Stimulated activated CD4-positive, alpha-beta T cell treated with anti-CD3 and anti-CD28 coated beads, TNF-alpha, amount 100 ng/mL, for 48 hours (primary cell): ENCODE measurements at places on chromosomes 4 and X.

- DNase-seq = no peak
Measured at GRCh38 chr4:98248934-98249333, 12.2 kb upstream of the RAP1GDS1 start.

DNA sequence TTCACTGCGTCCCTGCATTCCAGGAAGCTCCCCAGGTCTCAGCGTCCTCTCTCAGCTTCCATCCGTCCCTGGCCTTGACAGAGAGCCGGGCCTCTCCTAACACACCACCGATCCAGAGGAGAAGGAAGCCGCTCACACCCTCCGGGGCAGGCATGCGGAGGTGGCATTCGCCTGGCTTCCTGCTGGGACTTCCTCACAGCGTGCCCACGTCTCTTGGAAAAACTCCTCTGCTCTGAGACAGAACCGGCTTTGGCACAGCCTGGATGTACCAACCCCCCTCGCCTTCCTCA lies 3.2 kb downstream of the CTAG2 start:
- DNase-seq = no peak

DNA sequence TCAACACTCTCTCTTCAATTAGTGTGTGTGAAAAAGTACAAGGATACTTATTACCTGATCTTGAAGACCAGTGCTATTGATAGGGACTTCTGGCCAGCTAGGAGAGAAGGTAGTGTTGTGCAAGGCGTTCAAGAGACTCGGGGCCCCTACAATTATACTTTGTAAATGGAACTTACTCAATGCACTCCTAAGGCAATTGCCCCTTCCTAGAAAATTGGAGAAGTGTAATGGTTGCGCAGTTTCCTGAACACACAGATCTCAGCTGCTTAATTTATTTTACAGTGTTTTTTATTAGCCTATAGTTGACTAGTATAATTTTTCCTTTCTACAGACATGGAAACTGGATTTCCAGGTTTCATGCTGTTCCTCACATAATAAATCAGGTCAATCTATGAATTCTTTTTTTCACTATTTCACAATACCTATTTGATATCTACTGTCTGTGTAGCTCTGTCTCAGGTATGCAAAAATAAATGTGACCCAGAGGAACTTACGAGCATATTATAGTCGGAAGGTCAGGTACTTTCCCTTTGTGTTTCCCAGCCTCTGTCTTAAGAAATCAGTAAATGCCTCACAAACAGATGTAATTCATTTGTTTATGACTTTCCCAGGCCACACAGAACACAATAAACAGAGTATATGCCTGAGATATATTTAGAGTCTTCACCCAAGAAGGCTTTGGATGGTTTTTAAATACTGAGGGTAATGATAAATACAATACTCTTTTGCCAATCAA lies 89.1 kb upstream of the TET2 start:
- DNase-seq = no peak

GRCh38 chrX:48714573-48714972 lies 18.0 kb downstream of the SUV39H1 start:
- no peak for DNase-seq

DNA sequence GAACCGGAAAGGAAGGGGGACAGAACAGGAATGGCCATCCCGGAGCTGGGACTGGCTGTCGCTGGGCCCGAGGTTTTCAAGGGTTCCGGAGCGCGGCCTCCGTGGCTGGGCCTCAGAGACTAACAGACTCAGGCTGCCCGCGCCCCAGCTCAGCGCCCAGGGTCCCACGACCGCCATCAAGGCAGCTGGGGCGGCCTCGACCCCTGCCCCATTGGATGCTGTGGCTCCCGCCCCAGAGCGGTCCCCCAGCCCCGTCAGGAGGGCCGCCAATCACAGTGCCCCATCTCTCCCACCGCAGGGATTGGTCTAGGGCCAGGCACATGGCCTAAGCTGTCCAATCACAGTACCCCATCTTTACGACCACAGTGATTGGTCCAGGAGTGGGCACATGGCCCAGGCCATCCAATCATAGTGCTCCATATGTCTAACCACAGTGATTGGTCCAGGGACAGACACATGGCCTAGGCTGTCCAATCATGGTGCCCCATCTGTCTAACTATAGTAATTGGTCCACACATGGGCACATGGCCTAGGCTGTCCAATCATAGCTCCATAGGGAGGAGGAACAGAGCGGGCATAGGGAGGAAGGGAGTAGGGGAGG lies 105.3 kb upstream of the NKX1-1 start:
- DNase-seq = peak; percentile 18

- DNase-seq = no peak
Measured at GRCh38 chr4:121582296-121582695, 114.5 kb downstream of the ANXA5 start.

DNA sequence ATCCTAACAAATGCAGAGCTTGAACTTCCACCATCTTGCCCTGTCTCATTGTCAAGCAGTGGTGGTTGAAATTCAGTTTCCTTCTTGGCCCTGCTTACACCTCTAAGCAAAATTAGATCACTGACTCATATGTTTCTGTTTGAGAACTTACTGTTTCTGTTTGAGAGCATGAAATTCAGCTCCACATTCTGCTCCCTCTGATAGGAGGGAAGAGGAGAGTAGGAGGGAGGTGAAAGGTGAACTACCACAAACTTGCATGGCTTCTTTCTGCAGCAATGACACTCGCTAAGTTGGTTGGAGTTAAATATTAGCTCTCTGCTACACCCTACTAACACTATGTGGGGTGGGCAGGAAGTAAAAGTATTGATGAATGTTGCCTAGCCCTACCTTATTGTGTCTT lies 117.8 kb upstream of the EDA2R start:
- no peak for DNase-seq

DNA sequence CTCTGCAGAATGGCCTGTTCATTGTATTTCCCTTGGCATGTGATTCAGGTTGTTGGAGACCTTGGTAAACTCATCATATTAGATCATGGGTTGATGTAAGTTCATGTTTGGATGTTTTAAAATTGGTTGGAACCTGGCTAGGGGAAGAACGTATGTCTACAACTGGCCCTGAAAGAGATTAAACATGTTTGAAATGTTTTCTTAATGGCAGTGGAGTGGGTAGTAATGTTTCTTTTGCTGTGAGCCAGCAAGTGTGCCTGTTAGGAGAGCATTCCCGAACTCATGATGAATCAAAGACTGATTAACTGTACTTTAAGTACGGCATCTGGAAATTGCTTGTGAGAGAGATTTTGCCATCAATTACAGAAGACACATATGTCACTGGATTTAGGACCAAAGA lies 44.5 kb upstream of the SLC4A4 start:
- DNase-seq = no peak

DNA sequence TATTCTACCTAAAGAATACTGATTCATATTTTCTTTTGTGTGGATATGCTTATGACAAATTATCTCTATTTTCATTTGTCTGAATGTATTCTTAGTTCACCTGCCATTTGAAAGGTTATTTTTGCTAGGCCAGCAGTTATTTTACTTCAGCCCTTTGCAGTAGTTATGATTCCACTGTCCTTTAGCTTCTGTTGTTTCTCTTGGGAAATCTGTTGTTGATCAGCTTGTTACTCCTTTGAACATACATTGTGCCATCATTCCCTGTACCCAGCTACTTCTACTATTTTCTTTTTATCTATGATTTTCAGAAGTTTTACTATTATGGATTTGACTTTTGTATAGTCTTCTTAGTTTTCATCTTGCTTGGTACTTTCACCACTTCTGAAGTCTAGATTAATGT lies 37.2 kb downstream of the RBM46 start:
- DNase-seq = no peak

- DNase-seq = no peak
Measured at GRCh38 chrX:111881715-111882114, 5.7 kb downstream of the TRPC5OS start.

GRCh38 chr4:138037696-138038095 lies 204.5 kb downstream of the SLC7A11 start:
- DNase-seq = no peak

DNA sequence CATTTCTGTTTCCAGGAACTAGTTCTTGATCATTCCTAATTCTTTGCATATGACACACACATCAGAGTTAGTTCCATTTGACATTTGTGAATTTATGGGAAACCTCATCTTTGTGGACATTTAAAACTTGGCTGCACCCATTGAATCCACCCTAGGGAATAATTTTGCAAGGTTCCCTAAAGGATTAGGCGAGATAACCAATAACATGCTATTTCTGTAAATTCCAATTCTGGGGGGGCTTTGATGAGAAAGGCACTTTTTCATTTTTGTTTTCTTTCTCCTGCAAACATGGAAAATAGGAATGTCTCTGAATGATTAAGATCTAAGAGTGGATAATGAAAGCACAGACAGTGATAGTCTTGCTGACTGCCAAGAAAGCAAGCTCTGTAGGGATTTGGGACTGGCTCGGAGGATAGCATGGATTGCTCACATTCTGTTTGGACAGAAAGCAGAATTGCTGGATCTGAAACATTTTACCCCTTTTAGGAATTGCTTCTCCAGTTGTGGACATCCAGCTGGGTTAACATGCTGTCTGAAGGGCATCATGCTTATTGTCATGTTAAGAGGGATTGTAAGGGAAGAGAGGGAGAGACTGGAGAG lies 145.1 kb downstream of the NHS start:
- no peak for DNase-seq

DNA sequence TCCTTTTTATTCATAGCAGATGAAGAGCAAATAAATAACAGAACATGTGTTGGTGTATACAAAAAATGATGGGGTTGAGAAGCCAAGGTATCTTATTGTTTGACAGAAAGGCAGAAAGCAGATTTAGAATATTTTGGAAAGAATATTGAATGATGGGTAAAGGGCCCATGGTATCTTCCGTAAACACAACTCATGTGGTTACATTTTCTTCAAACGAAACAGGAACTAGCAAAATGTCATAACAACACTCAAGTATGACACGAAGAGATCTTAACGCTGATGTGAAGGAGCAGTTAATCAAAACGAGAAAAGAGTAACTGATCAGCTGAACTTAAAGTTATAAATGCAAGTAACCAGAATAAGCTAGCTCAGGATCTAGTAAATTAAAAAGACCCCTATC lies 195.7 kb upstream of the GK2 start:
- no peak for DNase-seq

- no peak for DNase-seq
Measured at GRCh38 chr4:119671205-119671604, 42.6 kb upstream of the PDE5A start.

- DNase-seq = no peak
Measured at GRCh38 chr4:61094854-61095598, 105.1 kb upstream of the ADGRL3 start.

GRCh38 chr4:54165438-54165837 lies 63.7 kb upstream of the PDGFRA start:
- no peak for DNase-seq

- DNase-seq = no peak
Measured at GRCh38 chrX:133530960-133531359, 115.7 kb upstream of the GPC4 start.

DNA sequence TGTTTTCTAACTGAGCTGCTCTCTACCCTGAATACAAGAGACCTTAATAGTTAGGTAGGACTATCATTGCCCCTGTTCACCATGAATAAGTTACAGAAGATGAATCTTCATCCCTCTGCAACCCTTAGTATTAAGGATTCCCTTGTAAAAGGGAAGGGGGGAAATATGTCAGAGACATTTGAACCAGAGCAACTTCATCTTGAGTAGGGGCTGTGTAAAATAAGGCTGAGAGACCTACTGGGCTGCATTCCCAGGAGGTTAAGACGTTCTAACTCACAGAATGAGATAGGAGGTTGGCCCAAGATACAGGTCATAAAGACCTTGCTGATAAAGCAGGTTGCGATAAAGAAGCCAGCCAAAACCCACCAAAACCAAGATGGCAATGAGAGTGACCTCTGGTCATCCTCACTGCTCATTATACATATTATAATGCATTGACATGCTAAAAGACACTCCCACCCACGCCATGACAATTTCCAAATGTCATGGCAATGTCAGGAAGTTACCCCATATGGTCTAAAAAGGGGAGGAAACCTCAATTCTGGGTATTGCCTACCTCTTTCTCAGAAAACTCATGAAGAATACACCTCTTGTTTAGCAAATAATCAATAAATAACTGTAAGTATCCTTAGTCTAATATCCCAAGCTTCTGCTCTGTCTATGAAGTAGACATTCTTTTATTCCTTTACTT lies 19.5 kb upstream of the TMPRSS11B start:
- no peak for DNase-seq

DNA sequence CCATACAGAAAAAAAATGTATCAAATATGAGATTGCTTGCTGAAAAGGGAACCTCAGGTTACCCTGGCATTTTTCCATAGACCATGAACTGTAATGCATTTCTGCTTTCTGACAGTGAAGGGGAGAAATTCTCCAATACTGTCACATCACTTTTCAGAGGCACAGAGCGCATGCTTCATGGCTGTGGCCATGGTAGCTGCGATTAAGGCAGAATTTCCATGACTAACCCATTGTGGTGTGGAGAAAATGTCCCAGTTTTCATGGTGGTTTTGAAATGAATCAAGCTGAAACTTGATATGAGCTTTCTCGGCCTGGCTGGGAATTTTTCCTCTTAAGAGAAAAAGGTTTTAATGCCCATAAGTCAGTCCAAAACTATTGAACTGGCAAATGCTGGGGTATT lies 39.5 kb upstream of the MAP3K15 start:
- peak; percentile 20 for DNase-seq

GRCh38 chrX:30734782-30735181 lies 81.6 kb downstream of the GK start:
- DNase-seq = no peak

- no peak for DNase-seq
Measured at GRCh38 chr4:84263415-84263814, 235.7 kb downstream of the NKX6-1 start.

GRCh38 chr4:46886711-46887110 lies 22.3 kb downstream of the COX7B2 start:
- no peak for DNase-seq
